ENCODE measurements at places on chromosomes 7 and 10.

DNA sequence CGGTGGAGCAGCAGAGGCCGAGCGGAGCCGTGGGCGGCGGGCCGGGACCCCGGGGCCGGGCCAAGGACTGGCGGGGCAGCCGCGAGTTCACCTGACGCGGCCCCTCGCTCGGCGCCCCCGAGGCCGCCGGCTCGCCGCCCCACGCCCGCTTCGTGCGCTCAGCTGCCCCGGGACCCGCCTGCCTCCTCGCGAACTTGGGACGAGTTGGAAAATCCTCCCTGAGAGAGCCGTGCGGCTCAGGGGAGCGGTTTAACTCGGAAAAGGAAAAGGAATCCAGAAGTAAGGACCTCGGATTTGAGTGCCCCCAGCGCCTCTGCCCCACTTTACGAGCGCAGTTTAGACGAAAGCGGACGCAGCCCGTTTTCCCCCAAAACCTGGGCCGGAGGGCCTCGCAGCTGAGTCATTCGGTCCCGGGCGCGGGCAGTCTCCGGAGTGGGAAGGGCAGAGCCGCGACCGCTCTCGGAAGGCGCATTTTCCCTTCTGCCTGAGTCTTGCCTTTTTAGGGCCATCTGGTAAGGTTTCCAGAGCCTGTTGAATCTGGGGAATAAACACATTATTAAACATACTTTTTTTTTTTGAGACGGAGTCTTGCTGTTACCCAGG lies 744 bp downstream of the CREM start:
- peaks cover 46% of the 10 kb centered on the region for H3K4me1 ChIP-seq
- peak; percentile 54 for DNase-seq
- peak overlapping the region; percentile 97 for H3K4me3 ChIP-seq
- H3K27ac ChIP-seq, result peak overlapping the region; percentile 97
- H3K27me3 ChIP-seq, result no peaks in the 10 kb centered on the region

- no peaks in the 10 kb centered on the region for H3K27me3 ChIP-seq
- no peak overlapping the region for H3K27ac ChIP-seq
- no peaks in the 10 kb centered on the region for H3K4me1 ChIP-seq
Measured at GRCh38 chr10:108187408-108188012, 1023.0 kb upstream of the SORCS1 start.

- H3K36me3 ChIP-seq, result peaks cover 68% of the 10 kb centered on the region
- H3K27me3 ChIP-seq, result no peaks in the 10 kb centered on the region
- H3K27ac ChIP-seq, result no peak overlapping the region
- DNase-seq, result no peak
Measured at GRCh38 chr7:5682551-5683279, 98.7 kb downstream of the RNF216 start.

- no peak for DNase-seq
- H3K36me3 ChIP-seq, result no peaks in the 10 kb centered on the region
- no peak overlapping the region for H3K4me3 ChIP-seq
- no peaks in the 10 kb centered on the region for H3K4me1 ChIP-seq
- H3K27me3 ChIP-seq, result no peaks in the 10 kb centered on the region
- no peak overlapping the region for H3K27ac ChIP-seq
Measured at GRCh38 chr7:36752026-36752711, 27.9 kb upstream of the AOAH start.

DNA sequence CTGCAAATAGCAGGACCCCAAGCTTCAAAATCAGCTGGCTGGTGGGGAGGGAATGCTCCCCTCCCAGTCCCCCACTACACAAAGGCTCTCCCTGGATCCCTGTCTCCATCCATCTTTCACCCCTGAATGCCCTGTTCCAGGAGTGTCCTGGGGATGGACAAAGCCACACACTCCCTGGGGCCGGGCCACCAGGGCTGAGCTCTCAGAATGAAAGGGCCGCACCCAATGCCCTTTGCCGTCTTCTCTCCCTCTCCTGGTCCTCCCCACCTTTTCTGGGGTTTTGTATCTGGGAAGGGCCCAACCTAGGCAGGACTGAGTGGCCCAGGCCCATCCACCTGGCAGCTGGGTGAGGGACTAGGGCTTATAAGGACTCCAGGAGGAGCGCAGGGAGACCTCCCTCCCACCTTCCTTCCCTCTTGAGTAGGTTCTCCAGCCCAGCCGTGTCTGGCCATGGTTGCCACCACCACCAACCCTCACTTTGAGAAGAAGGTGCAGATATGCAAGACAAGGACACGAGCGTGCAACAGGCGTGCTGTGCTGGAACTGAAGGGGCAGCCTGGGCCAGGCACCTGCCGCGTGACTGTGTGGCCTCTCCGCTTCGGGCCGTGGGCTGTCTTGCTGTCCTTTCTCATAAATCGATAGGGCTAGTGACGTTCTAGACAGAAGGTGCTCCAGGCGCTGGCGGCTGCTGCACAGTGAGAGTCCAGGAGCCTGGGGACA lies 157.1 kb downstream of the TCERG1L start:
- H3K27me3 ChIP-seq, result no peaks in the 10 kb centered on the region
- no peak overlapping the region for H3K4me3 ChIP-seq
- H3K36me3 ChIP-seq, result no peaks in the 10 kb centered on the region
- no peaks in the 10 kb centered on the region for H3K4me1 ChIP-seq
- DNase-seq, result no peak

DNA sequence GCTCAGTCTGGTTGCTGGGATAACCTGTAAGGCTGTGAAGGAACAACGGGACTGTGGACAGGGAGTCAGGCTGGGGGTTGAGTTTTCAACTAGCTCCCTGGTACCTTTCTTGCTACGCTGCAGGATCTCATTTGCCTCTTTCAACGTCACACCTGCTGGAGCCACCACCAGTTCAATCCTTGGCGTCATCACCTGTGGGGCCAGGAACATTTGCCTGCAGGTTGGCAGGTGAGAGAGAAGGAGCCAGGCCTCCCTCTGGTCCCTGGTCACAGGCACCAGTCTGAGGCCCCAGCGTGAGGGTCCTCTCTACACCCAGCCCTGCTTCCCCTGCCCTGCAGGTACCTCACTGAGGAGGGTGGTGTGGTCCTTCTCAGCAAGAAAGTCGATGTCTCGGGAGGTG lies 9.8 kb downstream of the IMPDH1 start:
- no peak overlapping the region for H3K4me3 ChIP-seq
- H3K4me1 ChIP-seq, result peaks cover 11% of the 10 kb centered on the region
- no peak for DNase-seq
- peaks cover 23% of the 10 kb centered on the region for H3K36me3 ChIP-seq

Measured in DND-41 (cell line).